DND-41 (cell line): ENCODE measurements at places on chromosomes 1 and 21.

DNA sequence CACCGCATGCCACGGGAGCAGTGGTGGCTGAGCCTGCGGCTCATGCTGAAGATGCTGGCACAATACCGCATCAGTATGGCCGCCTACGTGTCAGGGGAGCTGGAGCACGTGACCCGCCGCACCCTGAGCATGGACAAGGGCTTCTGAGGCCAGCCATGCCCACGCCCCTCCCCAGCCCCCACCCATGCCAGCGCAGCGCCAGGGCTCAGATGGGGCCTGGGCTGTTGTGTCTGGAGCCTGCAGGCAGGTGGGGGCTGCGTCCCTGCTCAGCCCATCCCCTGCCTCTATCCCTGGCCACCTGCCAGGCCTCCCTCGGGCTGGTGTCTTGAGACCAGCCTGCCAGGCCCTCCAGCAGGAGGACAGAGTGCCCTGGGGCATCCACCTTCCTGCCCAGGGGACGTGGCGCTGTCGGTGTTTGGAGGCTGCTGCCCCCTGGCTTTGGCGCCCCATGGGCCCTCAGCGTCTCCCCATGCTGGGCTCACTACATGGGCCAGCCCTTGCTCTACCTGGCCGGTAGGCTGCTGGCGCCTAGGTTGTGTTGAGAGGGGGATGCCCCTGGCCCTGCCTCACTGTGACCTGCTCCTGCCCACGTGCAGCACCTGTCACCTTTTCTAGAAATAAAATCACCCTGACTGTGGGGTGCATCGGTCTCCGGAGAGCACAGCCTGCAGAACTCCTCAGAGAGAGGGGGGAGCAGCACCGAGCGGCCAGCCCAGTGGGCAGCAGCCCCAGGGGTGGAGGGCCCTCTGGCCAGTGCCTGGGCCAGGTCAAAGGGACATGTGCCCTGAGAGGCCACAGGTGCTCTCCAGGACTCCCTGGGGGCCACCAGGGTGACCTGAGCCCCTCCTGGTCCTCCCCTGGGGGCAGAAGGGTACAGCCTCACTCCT is 12.2 kb downstream of the CFAP410 start:
- DNase-seq = no peak

- DNase-seq = peak; percentile 48
Measured at GRCh38 chr1:6391951-6392808, 1.4 kb downstream of the ACOT7 start.

- no peak for DNase-seq
Measured at GRCh38 chr1:28986306-28986910, 72.0 kb downstream of the EPB41 start.

- DNase-seq = no peak
Measured at GRCh38 chr1:118970451-118970850, 17.7 kb downstream of the TBX15 start.

DNA sequence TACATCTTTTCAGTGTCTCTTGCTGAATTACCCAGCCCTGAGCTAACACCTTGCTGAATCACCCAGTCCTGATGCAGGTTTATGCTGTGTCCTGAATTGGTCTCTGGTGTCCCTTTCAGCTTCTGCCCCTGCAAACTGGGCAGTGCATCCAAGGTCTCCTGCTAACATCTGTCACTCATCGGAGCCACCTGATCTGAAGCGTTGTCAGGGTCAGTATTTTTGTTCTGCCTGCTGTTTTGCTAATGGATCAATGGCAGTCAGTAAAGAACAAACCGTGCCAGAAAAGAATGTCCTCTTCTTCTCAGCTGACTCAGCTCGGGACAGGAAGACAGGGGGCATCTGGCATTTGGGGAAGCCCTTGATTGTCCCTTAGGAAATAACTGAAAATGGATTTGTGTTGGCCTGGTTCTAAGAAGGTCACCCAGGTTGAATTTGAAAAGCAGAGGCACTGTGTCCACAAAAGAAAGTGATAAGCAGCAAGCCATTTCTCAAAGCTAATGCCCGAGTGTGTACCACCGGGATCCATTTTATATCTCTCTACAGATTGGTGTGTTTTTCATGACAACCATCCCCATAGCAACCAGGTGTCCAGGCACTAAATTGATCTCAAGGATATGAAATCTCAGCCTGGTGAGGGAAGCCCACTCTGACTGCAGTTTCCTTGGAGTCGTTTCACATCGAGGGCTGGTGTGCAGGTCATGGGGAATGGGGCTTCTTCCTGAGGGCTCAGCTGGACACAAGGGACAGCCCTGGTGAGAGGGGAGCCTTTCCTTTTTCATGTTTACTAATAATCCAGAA is 109.7 kb upstream of the IRF2BP2 start:
- no peak for DNase-seq

GRCh38 chr1:174809755-174810280 is 189.9 kb upstream of the CACYBP start:
- DNase-seq = no peak

DNA sequence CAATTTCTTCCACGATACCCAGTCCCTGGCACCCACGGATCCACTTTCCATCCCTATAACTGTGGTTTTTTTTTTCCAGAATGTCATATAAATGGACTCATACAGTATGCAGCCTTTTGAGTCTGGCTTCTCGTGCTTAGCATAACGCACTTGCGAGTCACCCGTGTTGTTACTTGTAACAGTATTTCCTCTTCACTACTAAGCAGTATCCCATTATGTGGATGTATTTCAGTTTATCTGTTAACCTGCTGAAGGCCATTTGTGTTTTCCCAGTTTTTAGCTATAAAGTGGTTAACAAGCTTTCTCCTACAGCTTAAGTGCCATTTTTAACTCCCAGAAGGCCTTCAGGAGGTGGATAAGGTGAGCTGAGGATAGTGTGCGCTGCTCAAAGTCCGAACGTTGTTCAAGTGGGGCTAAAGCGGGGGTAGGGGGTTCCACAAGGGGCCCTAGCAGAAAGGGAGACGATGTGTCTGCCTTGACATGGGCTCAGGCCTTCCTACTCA is 829 bp downstream of the ADAR start:
- no peak for DNase-seq

- no peak for DNase-seq
Measured at GRCh38 chr1:241181471-241181870, 175.5 kb downstream of the RGS7 start.

- DNase-seq = no peak
Measured at GRCh38 chr21:17711896-17712295, 99.2 kb upstream of the BTG3 start.

- no peak for DNase-seq
Measured at GRCh38 chr1:158311066-158311465, 20.3 kb downstream of the CD1B start.

- DNase-seq = no peak
Measured at GRCh38 chr1:232328486-232329102, 301.3 kb downstream of the SIPA1L2 start.

DNA sequence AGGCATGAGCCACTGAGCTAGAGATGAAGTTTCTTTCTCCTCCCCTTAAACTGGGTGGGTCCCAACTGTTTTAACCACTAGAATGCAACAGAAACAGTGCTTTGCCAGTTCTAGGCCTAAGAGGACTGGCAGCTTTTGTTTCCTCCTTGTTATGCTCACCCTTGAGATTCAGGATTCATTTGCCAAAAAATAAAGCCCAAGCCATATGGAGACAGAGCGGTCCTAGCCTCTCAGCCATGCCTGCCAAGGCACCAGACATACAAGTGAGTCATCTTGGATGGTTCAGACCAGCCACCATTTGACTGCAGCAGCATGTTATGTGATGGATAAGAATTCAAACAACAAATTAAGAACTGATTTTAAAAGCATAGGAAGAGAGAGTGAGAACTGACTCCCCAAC is 38.1 kb upstream of the STUM start:
- no peak for DNase-seq

DNA sequence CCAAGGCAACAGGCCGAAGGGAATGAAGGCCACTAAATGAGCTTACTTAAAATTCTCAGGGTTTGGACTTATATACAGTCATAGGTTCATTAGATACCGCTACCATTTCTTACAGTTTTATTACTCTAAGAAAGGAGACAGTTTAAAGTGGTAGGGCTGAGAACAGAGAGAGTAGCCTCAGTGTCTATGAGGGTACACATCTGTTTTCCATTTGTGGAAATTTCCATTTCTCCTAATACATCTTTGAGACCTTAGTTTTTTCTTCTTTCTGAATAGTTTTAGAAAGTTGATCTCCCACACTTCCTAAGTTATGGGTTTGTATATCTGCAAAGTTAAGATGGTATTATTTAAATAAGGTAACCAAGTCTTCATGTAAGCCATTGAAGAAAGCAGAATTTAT is 1279.1 kb downstream of the NCAM2 start:
- DNase-seq = no peak

DNA sequence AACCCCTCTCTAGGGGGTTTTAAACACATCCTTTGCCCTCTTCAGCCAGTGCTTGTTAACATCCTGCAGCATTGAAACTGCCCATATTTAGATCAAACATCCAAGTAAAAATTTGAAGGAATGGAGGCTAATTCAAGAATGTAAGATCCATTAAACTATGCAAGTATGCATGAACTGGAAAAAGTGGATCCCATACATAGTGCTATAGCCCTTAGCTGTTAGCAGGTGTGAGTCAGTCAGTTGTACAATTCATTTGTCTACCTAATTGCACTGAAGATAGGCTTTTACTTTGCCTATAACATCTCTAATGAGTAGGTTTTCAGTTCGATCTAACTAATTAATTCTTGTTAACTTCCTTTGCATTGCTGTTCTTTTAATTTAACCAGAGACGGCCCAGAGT is 270.9 kb downstream of the LMO4 start:
- DNase-seq = no peak

DNA sequence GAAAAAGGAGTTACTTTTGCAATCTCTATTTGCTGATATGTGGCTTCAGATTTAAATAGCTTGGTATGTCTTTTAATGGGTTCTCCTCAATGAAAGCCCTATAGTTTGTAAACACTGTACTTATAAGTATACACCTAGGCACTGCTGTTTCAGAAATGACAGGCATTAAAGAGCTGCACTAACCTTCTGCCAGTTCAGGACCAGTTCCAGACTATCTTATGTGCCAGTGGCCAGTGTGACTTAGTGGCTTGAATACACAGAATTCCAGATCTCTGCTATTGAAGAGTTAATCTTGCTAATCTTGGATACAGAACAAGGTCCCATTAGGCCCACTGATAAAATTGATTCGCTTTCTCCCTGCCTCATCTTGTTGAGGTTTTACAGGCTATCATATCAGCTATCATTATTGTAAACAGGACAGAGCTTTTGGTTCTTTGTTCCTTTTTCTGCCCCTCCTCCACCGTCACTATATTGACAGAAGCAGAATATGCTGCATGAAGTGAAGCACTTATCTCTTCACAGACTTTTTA is 337.5 kb downstream of the LRRIQ3 start:
- no peak for DNase-seq

DNA sequence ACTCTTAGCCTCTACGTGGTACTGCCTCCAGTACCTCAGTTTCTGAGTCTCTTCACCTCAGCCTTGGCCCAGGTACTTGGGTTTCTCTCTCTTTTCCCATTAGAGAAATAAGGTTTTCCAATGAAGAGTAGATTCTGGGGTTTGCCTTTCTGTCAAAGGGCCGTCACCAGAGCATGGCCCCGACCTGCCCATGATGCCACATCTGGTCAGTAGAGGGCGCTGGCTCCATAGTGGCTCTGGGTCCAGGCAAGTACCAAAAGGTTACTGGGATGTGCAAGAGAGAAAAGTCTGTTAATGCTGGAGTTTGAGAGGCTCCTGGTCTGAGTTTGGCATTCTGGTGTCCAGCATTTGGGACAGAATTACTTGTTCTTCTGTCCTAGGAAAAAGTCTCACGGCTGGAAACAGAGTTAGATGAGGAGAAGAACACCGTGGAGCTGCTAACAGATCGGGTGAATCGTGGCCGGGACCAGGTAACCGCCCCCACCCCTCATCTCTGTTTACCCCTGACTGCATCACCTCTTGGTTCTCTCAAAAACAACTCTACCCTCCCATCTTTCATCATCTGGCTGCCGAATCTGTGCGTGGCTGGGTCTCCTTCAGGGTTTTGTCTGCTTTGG is 5.3 kb upstream of the TUFT1 start:
- DNase-seq = peak; percentile 68

DNA sequence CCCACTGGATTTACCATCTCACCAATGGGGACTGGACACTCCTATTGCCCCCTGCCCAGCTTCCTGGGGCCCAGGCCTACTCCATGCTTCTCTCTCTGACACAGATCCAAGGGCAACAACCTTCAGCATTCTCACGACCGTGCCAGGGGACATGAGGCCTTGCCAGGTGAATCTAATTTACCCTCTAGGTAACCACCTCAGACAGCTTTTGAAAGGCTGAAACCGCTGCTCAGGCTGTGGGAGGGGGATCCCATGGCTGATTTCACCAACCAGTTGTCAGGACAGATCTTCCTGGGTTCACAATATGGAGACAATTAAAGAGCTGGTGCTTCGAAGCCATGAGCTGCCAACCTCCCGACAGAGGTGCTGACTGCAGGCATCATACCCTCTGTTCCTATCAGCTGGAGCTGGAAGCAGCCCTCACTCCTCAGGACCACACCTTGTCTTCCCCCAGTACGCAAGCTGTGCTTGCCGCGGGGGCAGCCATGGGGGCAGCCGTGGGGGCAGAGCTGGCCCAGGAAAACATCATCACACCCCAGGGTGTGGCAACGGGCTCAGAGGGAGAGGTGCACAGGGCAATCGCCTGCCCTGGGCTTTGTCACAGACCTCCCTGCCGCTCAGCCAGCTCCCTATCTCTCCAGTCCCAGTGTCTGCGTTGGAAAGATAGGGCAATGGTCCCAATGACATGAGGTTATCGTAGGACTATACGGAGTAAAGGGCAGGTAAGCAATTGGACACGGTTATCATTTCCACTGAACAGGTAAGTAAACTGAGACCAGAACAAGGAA is 120.2 kb downstream of the DMRTB1 start:
- no peak for DNase-seq

GRCh38 chr21:31520561-31521098 is 138.9 kb upstream of the SOD1 start:
- DNase-seq = no peak

DNA sequence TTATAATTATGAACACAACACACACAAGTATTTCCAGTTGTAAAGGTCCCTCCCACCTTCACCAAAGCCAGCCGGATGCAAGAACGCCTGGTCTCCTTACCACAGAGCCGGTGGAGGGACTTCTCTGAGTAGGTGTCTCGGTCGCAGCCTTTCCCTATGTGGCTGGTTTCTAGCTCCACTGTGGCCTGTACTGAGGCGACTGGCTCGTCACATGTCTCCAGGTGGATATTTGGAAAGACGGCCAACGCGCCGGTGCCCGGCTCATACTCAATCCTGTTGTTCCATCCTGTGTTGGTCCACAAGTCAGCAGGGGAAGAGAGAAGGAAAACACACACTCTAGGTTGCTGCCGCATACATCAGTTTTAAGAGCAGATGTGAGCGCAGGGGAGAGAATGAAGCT is 74.4 kb downstream of the CLSTN1 start:
- DNase-seq = no peak

DNA sequence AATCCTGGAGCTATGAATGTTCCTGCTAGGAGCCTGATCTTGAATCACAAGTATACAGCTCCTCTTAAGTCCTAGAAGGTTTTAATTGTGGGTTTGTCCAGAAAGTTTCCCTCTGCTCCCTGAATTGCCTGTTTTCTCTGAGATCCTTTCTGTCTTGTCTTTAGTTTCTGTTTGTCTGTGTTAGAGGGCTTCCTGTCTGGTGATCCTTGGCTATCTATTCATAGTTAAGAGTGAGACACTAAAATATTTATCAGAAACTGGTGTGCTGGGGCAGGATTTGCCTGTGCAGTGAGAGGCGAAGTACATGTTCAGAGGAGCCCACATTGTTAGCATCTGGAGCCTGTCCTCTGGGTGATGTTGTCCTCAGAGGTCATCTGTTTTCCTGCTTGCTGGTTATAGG is 45.4 kb downstream of the ETS2 start:
- no peak for DNase-seq

- DNase-seq = no peak
Measured at GRCh38 chr1:204607910-204608309, 77.6 kb downstream of the LRRN2 start.
